ENCODE measurements at places on chromosomes 13 and 19. TPM values are rescaled to one million over a fixed set of nuclear protein-coding genes. Genes with fewer than 3 reads are reported as not detected.

- no peak for DNase-seq
Observed at GRCh38 chr13:38265132-38265497, 84.5 kb upstream of the UFM1 start.

DNA sequence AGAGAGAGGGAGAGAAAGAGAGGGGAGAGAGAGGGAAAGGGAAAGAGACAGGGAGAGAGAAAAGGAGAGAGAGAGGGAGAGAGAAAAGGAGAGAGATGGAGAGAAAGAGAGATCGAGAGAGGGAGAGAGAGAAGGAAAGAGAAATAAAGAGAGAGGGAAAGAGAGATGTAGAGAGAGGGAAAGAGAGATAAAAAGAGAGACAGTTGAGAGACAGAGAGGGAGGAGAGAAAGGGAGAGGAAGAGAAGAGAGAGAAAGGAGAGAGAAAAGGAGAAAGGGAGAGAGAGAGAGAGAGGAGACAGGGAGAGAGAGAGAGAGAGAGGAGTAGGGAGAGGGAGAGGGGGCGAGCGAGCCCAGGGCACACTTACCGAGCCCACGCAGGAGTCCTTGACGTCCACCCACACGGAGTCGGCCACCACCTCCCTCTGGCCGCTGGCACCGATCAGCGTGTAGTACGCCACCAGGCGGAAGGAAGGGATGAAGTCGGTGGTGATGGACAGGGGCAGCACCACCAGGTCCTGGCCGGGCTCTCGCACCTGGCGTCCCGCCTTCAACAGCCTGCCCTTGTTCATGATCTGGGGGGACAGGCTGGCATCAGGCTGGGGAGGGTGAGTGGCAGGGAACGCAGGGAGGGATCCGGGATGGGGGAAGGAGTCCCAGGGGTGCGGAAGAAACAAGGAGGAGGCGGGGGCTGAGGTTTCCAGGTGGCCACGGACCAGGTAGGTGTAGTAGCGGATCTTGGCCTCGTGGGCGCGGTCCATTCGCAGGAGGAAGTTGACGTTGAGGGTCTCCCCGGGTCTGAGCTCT, 10.0 kb downstream of the C3 start:
- no peak for DNase-seq

GRCh38 chr13:25213715-25214114, 41.6 kb upstream of the AMER2 start:
- DNase-seq: no peak

DNA sequence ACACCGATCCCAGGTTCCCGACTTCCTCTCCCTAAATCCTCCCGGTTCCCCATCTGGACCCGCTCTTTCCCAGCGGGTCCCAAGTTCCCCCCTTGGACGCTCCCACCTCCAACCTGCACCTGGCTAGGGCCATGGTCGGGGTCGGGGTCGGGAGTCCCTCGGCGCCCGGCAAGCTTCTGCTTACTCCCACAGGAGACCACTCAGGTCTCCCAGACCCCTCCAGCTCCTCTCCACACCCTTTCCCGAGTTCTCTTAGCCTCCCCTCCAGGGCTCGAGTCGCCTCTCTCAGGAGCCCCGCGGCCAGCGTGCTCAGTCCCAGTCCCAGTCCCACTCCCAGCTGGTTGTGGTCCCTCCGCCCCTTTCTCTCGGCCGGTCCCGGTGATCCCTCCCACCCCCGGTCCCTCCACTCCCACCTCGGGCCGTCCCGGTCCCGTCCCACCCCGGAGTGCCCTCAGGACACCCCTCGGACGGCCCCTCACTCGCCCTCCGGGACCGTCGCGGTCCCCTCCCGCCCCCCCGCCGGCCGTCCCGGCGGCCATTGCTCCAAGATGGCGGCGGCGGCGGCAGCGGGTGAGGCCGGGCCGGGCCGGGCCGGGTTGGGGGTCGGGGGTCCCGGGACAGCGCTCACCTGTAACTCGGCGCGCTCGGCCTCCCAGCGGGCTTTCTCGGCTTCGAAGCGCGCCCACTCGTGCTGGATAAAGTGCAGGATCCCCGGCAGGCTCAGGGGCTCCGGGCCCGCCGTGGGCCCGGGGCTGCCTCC, at the start of gene FKRP:
TSS of gene FKRP (plus strand) at position 537 of the 760 bp plus-strand sequence. CDS start 9,394 bp downstream, outside the sequence.
- DNase-seq: no peak

DNA sequence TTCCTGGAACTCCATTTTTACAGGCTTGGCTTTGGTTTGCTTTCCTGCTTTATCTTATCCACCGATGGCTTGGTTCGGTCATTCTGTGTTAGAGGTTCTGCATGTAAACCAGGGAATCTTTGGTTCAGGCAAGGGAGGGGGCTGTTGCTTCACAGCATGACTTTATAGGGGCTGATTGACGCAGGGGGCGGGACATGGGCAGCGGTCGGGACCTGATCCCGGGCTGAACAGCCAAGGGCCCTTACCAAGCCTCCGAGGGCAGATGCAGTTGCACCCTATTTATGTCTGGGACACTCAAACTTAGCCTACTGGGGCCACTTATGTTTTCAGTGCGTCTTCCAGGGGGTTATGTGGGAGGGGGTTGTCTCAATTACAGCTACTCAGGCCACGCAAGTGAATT, 312.4 kb downstream of the ZNF536 start:
- no peak for DNase-seq

DNA sequence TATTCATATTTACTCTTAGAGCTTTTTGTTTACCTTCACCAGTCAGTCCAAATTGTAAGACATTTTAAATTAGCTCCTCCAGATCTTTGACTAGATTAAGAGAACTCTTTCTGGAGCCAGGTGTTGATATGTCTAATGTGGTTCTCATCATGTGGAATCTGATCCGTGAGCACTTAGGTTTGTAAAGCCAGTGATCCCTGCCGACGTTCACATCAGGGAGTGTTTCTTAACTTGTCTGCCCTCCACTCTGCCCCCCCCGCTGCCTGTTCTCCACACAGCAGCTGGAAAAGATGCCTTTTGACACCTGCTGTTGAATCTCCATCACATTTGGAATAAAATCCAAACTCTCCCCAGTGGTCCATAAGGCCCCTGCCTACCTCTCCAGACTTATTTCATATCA, 17.7 kb downstream of the METTL21C start:
- DNase-seq: no peak

DNA sequence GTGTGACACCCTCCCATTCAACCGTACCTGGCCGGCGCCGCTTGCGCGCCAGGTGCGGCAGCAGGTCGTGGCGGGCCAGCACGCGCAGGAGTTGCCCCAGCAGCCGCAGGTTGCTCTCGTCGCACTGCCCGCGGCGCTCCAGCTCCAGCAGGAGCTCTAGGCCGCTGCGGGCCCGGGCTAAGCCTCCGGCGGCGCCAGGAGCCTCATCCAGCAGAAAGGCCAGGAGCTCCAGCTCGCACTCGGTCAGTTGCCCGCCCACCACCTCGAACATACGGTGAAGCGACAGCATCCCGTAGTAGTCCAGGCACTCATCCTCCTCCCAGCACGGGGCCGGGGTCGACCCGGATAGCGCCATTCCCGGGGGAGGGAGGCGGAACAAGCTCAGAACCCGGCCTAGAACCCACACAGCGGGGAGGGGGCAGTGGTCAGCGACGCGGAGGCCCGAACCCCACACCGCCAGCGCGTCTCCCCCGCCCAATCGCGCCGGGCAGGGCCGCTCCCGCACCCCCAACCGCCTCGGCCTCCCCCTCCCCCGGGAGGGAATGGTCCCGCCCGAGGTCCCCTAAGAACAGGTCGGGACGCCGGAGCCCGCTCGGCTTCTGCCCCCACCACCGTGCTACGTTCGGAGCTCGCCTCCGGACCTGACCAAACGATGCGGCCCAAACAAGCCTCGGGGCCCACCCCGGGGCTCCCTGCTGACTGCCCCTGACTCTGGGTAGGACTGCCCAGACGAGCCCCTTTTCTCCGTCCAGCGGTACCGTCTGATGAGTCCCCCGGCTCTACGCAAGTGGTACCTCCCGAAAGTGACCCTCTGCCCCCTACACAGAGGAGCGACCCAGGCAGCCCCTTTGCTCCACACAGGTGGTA, 591 bp downstream of the DEDD2 start:
- DNase-seq: no peak

DNA sequence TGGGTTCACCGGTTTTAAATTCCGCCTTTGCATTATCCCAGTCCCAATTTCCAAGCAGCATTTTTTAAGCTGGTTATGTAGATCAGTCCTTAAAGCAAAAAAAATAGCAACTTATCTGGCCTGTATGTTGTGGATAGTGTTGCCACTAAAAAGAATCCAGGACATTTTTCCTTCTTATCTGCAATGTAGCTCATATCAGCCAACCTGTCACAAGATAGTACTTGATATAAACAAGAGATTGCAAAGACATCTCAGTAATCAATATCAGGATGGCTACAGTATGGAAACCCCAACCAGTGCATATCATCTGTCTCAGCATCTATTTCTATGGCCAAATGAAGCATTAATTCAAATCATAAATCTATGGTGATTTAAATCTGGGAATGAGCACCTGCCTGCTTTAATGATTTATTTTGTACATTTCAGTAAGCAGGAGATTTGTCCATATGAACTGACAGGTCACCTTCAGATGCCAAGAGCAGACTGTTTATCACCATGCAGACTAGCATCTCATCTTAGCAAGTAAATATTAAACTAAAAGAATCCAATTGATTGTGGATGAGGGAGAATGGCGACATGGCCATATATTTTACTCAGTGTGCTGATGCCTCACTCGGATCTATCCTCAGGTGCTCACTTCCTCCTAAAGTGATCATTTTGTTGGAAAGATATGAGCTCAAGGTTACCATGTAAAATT, 240.4 kb downstream of the DACH1 start:
- DNase-seq: no peak

GRCh38 chr19:45780448-45781213, 1.7 kb downstream of the DMPK start:
- DNase-seq: no peak

DNA sequence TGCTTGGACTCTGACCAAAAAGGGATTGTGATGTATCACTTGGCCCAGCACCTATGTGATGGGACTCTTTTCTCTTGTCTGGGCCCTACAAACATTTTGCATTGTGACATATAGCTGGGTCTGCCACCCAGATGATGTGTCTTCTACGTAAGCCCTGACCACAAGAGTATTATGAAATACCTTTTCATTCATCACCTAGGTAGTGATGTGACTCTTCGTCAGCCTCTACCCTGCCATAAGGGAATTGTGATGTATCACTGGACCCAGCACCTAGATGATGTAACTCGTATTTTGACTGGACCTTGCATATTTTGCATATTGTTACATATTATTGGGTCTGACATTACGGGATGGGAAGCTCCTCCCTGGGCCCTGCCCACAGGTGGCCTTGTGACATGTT, 29.7 kb upstream of the ZNF681 start:
- DNase-seq: no peak

- DNase-seq: no peak
Observed at GRCh38 chr13:39282400-39282972, 244.2 kb downstream of the NHLRC3 start.

- DNase-seq: no peak
Observed at GRCh38 chr19:40365010-40365409, 16.5 kb downstream of the PLD3 start.

GRCh38 chr13:77565635-77566034, 30.1 kb downstream of the SCEL start:
- DNase-seq: no peak

DNA sequence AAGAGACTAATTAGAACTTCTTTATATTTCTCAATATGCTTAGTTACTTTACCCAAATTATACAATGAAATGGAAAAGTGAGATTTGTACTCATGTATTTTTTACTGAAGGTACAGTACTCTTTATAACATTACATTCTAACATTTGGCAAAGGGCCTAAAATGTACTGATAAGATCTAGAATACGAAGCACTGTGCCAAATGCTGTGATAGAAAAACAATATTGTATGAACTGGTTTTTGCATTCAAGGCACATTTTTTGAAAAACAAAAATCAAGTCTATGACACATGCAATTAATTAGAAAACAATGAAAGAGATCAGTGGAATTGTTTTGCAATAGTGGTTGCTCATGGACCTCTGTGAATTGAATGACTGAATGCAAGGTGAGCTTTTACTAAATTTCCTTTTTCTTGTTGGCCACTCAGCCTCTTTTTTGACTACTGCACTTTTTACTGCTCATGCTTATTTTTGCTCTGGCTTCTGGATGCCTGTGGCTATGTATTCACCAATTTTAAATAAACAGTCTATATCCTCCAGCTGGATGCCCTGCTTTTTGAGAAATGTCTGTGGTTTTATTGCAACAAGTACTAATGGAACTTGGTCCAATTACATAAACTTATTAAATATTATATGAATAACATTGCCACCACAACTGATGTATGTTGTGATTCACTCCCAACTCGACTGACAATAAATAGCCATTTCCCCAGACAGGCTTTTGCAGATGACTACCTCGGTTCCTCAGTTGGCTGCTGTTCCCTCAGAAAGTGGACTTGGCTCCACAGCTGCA, 41.4 kb upstream of the OBI1 start:
- DNase-seq: no peak

DNA sequence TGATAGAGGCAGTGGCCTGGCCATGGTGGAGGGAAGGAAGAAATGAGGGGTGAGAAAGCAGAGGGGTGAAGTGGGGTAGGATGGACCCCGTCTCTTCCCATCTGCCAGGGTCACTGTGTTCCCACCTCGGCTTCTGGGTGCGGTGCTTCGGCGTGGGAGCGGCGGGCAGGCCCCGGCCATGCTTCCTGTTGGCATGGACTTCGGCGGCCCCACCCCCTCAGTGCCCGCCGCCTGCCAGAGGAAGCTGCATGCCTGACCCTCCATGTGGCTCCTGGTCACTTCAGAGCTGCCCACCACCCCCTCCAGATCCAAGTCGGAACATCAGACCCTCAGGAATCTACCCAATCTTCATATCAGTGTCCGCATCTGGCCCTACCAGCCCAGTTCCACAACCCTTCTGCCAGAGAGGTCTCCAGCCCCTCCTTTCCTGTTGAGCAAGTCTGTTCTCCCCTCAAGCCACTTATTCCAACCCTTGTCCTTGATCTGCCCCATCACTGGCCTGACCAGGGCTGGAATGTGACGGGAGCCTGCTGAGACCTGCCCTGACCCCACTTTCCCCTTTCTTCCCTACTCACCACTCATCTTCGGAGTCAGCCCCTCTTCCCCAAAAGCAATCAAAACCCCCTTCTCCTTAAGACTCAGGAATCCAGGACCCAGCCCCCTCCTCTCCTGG, 1.5 kb downstream of the KCNN4 start:
- DNase-seq: no peak

- no peak for DNase-seq
Observed at GRCh38 chr19:18428173-18428786, 9.1 kb downstream of the SSBP4 start.

DNA sequence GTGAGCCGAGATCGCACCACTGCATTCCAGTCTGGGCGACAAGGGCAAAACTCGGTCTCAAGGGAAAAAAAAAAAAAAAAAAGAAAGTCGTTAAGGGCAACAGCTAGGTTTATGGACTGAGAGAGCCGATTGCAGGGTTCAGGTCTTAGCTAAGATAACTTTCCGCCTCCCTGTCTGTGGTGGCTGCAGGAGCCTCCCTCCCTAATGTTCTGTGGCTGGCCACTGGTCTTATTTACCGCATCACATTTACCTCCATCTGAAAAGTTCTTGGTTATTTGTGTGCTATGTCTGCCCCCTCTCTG, 722 bp upstream of the CRTC1 start:
- DNase-seq: no peak

GRCh38 chr19:29040292-29040691, 172.7 kb downstream of the UQCRFS1 start:
- no peak for DNase-seq

ETV2 gene
- total RNA-seq: 1.2 TPM

ZNF575 gene
- 6.9 TPM for total RNA-seq

MISP gene
- total RNA-seq: 1.1 TPM

CYP2S1 gene
- total RNA-seq: not detected

SYNE4 gene
- total RNA-seq: 0.55 TPM

ZNF14 gene
- total RNA-seq: 5.3 TPM

AMER2 gene
- total RNA-seq: not detected

ATP4A gene
- total RNA-seq: not detected

KIR3DL1 gene
- not detected for total RNA-seq
